ENCODE measurements at places on chromosomes 13 and 19.

- DNase-seq, result no peak
Observed at GRCh38 chr19:13951799-13952153, 533 bp upstream of the DCAF15 start.

GRCh38 chr19:13758795-13759194 is 5.5 kb upstream of the MRI1 start:
- DNase-seq, result no peak

- no peak for DNase-seq
Observed at GRCh38 chr19:39918183-39918651, 16.2 kb downstream of the FCGBP start.

DNA sequence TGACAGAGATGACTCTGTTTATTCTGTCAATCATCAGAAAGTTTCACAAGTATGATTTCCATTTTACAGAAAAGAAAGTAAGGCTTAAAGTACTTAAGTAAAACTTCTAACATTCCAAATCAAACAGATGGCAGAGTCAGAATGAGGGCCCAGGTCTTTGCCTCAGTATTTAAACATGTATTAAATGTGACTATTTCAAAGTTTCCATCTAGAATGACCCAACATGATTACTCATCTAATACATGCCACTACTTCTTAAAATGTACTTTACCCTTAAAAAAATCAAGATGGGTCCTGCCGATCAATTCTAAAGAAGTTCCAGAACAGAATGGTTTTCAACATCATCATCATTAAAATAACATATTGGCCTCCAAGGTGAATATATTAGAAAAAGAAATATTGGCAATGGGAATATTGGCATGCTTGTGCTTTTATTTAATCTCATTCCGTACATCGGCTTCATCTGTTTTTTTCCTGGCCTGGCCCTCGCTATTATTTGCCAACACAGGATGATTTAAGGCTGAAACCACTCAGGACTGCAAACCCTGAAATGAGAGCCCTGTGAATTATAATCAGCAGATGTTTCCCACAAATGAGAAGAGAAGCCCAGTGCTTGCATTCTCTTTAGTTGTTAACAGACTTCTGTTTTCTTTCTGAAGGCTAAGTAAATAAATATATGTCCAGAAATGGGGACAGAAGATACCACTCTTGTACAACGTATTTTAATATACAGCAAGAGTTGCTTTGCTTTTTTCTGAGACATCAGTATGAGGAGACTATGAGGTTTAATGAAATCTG is 340.0 kb downstream of the DNAJC15 start:
- no peak for DNase-seq

GRCh38 chr19:14650161-14650560 is 24.5 kb downstream of the ADGRE3 start:
- DNase-seq, result no peak

Measured in vagina (tissue), 2 donors.